ENCODE measurements at places on chromosomes 4 and X. TPM values are rescaled to one million over a fixed set of nuclear protein-coding genes. Genes with fewer than 3 reads are reported as not detected.

The RHOXF2 gene
- not detected for total RNA-seq

The OTC gene
- total RNA-seq: not detected

GRCh38 chrX:30982467-30982866 is 89.4 kb downstream of the FTHL17 start:
- no peak for DNase-seq

DNA sequence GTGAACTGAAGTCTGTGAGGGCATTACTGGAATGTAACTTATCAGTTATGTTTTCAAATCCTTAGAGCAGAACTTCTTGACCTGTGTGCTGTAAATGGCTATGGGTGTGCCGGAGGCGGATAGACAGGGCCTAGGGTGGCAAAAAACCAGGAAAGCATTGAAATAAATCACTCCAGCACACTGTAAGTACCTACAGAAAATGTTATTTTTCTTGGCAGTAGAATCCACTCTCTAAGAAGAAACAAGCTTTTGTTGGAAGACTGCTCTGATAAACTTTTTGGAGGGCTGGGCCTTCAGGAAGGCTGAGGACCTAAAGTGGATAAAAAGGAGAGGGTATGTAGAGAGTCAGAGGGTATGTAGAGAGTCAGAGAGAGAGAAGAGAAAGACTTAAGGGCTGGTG is 14.9 kb downstream of the CPE start:
- no peak for DNase-seq

- no peak for DNase-seq
Measured at GRCh38 chr4:139219450-139220055, 42.5 kb upstream of the ELF2 start.
